NCI-H1417 treated with DMSO at 0.1 percent for 48 hours (cell line): ENCODE measurements at places on chromosomes 3 and 15.

DNA sequence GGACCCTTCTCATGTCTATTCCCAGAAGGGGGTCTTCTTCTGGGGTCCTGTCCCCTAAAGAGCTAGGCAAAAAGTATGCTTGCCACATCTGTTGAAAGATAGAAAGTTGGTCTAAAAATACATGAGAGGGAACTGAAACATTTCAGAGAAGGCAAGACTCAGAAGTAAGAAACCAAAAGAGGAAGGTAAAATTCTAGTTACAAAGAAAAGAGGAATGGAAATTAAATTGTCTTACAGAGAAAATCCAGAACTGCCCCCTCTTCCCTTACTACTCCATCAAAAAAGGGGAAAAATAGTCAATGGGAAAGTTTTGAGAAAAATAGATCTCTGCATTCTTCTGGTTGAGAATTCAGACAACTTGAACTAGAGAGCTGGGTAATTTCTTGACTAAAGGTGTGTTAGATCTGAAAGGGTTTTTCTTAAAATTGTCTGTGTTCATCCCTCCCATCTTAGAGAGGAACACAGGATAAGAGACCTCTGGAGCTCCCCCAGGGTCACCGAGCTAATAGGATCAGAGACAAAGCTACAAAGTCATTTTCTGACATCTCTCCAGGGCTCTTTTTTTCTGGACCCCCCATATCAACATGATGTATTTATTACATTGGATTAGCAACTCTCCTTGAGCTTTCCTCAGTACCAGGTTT is 32.3 kb upstream of the CCR2 start:
- no peak for DNase-seq

GRCh38 chr15:47950447-47950846 is 170.3 kb upstream of the SLC24A5 start:
- DNase-seq = no peak

- no peak for DNase-seq
Measured at GRCh38 chr3:40779039-40779438, 254.3 kb downstream of the ZNF621 start.

DNA sequence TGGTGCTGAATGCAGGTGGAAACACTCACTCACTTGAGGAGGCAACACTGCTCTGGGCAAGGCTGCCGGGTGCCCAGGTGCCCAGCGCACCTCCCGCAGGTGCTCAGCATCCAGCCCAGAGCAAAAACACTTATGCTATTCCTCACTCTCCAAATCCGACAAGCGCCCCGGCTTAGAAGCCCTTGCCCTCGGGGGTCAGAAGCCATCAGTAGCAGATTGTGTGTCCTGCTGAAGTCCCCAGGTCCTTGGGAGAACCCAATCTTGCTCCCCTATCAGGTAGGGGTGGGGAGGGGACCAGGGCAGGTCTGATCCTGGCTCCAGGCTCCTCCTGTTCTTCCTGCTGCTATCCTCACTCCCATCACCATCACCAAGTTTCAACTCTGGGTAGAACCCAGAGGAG is 46.7 kb downstream of the TLE3 start:
- no peak for DNase-seq
